Activated naive CD4-positive, alpha-beta T cell (primary cell): ENCODE measurements at places on chromosomes 1 and 21.

GRCh38 chr1:181588631-181589030 lies 105.3 kb downstream of the CACNA1E start:
- no peak for DNase-seq

DNA sequence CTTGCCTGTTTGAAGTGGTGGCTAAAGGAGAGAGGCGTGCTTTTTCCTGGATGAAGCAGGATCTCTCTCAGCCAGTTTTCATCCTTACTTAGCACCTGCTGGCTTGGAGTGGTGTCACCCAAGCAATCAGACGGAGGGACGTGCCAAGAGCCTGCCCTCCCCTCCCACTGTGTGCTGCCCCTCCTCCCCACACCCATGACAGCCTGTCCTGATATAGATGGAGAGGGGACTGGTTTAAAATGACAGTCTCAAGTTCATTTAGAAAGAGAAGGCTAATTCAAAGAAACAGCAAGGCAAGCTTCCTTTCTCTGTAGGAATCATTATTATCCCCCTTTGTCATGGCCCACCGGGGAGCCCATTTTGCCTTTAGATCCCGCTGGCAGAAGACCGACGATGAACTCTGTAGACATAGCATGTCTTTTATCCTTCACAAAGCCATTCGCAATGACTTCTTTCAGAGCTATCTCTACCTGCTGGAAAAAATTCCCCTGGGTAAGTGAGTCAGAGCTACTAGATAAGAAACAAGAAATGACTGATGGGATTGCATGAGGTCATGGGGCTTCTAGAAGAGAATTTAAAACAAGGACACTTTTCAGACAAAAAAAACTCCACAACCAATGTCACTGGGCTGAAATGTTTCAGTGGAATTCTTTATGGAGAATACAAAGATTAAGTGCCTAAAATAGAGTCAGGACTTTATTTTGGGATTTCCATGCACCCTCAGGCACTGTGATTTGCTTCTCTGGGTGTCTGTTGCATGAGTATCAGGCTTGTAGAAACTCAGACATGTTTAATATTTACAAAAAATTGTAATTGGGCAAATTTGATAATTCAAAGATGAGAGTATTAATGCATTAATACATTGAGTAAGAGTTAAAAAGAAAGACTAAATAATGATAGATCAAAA lies at the start of gene NTMT2:
Gene NTMT2 (plus strand): TSS at position 190 of the 907 bp plus-strand sequence. CDS start 149 bp downstream, at position 339.
- no peak for DNase-seq

- DNase-seq = no peak
These were observed 72.6 kb downstream of the ST3GAL3 start for GRCh38 chr1:43779805-43780403.

GRCh38 chr1:6603238-6603914 lies 707 bp upstream of the KLHL21 start:
- DNase-seq = peak; percentile 27

GRCh38 chr1:235650341-235651169 lies 971 bp upstream of the GNG4 start:
- no peak for DNase-seq

DNA sequence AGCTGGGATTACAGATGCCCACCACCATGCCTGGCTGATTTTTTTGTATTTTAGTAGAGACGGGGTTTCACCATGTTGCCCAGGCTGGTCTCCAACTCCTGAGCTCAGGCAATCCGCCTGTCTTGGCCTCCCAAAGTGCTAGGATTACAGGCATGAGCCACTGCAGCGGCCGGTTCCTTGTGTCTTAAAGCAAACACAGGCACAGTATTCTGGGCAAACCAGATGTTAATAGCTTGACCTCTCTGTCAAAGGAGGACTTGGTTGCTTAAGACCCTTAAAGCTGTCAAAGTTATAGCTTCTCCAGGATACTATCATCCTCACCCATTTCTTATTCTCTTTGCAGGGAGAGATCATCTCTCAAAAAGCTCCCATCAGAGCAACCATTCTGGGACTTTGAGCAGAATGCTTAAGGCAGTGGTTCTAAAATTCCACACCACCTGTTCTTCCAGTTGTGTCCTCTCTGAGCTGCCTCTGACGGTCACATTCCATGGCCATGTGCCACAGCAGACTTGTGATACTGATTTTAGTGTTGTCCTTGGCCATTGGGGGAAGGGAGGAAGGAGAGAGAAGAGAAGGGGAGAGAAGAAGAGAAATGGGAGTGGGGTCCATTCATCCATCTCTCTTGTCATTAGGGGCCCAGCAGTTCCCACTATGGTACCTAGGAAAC lies 81.8 kb downstream of the PBX1 start:
- DNase-seq = no peak

DNA sequence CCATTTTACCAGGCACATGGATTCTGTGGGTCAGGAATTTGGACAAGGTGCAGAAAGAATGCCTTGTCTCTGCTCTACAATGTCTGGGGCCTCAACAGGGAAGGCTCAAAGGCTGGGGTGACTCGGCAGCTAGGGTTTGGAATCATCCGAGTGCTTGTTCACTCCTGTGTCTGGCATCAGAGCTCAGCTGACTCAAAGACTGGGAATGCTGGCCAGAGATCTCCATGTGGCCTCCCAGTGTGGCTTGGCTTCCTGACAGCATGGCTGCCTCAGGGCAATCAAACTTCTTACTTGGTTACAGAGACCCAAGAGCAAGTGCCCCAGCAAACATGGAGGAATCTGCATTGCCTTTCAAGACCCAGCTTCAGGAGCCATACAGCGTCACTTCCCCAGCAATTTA lies 110.5 kb downstream of the TOMM20 start:
- no peak for DNase-seq

DNA sequence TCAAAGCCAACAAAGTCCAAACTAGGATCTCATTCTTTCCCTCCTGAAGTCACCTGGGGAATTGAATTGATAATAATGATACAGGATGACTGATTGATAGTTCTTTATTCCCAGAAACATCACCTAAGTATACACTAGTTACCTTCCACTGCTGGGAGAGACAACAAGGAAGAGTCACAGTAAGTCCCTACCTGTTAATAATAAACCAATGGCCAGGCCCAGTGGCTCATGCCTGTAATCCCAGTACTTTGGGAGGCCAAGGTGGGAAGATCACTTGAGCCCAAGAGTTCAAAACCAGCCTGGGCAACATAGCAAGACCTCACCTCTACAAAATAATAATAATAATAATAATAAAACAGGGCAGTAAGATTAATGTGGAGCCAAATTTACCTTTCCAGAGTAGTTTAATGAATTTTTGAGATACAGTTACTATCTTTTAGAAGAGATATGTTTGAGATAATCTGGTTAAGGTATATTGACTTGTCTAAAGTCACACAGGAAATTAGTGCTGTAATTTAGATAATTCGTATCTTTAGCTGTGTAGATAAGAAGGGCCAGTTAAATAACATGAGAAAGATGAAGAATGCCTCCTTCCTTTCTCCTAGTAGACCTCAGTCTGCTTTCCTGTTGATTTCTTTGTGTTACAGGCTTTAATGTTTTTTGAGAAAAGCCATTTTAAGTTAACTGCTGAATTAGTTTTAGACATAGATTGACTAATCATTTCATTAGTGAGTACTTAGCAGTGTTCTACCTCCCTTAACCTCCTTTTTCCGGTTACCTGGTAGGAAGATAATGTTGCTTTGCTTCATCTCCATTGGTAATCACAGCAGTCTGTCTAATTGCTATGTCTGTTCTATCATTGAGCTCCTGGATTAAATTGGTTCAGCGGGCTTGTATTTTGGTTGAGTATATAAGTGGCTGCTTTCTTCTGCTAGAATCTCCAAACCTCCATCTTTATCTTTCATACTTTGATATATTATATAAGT lies 22.0 kb downstream of the SMAP2 start:
- no peak for DNase-seq

GRCh38 chr1:65792669-65793358 lies at the start of gene PDE4B:
Gene PDE4B (plus strand): TSS chr1:65792895.
- no peak for DNase-seq

GRCh38 chr1:55951291-55951690 lies 628.1 kb downstream of the PLPP3 start:
- no peak for DNase-seq

DNA sequence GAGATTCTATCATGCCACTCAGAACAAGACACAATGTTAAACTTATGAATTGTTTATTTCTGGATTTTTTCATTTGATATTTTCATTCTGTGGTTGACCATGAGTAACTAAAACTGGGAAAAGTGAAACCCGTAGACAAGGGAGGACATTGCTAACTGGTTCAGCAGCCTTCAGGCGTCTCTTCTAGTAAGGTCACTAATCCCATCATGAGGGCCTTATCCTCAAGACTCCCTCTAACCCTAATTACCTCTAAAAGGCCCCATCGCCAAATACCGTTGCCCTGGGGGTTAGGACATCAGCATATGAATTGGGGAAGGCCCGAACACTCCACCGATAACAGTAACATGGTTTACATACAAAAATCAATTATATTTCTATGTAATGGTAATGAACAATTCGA lies 247.6 kb downstream of the TM2D1 start:
- DNase-seq = no peak

DNA sequence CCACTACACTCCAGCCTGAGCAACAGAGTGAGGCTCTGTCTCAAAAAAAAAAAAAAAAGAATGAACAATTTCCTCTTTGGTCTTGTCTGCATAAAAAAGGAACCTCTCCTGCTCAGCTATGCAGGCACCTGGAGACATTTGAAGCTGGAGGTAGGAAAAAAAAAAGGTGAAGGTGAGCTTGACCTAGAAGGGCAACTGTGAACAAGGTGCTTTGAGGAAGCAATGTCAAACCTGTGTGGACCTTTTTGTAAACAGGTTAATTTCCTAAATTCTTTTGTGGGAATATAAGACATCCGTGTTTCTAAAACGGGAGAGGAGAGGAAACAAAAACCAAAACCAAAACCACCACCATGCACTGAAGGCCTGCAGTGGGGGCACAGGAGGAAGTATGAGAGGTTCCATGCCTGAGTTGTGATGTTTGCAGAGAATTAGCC lies 77.5 kb downstream of the SLC45A1 start:
- DNase-seq = no peak

DNA sequence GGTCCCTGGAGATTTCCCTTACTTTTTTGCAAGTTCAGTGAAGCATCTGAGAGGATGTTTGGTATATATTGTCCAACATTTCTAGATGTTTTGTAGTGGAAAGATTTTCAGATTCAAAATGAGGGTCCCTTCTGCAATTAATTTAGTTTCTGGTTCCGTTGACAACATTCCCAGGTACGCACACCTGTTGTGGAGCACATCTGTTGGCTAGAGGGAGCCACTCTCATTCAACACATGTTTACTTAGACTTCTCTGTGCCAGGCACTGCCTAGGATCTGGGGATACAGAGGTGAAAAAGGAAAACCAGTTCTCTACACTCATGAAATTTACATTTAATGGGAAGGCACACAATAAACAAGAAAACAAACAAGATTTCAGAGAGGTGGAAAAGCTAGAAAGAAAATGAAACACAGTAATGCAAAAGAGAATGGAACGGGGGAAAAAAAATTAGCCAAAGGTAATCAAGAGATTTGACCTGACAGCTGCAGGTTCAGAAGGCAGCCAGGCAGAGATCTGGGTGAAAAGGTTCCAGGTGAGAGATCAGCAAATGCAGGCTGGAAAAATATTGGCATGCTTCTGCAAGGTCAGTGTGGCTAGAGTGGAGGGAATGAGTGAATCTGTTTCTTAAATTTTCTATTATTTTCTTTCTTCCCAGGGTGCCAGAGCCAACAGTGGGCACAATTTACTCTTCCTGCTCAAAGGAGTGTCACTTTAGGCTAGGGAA lies 48.4 kb upstream of the KAZN start:
- DNase-seq = no peak

GRCh38 chr1:910311-910880 lies 13.3 kb upstream of the SAMD11 start:
- DNase-seq = no peak

GRCh38 chr1:30866594-30866993 lies 42.0 kb downstream of the SDC3 start:
- no peak for DNase-seq

- no peak for DNase-seq
These were observed at the start of gene KLHDC7A for GRCh38 chr1:18480315-18481189. Gene KLHDC7A (plus strand): TSS chr1:18480930. CDS start chr1:18480982, 52 bp downstream.
